ENCODE measurements at places on chromosomes 2 and 18.
A peak's percentile ranks its signal among the peaks of the same experiment; 100 is the strongest.

DNA sequence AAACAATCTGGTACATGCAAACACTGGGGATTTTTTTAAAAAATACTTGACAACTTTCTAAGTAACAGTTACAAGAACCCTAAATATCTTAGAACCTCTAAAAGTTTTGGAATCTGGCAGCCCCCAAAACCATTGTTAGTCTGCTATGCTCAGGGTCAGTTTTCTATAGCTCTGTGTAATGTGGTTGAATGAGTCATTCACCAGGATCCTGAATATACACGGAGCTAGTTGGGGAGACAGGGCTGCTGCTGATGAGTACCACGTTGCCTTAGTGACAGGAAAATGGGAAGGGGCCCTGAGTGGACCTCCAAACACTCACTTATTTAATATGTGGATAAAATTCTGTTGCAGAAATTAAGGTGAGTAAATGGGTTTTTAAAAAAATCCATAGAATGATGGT, 36.9 kb upstream of the TANC1 start:
- DNase-seq: no peak

DNA sequence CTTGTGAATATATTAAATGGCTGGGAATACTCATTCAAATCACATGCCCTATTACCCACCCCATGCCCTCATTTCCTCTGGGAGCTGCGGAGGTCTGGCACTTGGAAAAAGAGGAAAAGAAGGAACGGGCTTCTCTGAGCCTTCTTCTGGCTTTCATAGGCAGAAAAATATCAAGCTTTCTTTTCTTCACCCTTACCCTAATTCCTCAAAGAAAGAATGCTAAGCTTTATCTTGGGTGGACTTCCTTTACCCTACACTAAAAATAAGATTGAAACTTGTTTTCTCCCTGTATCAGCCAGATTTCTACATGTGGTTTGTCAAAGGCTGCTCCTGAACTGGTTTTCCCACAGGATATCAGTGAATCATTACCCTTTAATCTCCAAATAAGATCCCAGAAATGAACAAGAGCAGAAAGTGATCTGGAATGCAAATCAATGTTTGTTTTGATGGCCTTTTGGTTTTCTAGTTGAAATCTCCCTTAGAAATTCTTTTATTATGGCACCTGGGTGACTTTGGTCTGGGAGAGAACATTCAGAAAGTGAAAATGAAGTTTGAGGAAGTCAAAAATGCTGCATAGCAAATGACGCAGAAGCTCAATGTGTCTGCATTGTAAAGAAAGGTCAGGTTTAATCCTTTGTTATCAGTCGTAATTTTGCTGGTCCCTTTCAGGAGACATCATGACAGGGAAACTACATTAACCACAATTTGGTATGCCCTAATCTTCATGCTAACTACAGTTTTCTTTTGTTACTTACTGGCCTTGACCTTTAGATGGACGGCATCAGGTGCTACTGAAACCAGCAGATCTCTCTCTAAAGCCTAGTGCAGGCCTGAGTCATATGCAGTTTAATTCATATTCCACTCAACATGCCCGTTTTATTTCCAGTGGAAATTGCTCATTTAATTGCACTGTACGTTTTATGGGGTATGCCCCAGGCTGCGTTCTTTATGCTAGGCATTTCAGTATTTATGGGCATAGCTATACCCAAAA, 46.6 kb upstream of the HNRNPA3 start:
- DNase-seq: peak; percentile 50

DNA sequence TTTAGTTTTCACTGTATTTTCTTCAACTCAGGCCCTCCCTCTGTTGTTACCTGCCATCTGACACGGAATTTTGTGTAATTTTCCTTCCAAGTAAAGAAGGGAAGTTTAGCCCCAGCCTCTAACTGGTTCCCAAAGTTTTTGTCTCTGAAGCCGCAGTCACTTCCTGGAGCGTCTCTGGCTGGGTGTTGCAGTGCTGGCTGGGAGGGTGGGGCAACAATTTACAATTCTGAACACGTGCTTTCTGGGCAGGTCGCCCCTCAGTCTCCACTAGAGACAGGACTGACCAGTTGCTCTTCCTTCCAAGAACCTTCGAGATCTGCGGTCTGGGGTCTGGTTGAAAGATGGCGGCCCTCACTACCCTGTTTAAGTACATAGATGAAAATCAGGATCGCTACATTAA, 3.5 kb downstream of the CNDP2 start:
- peak; percentile 77 for DNase-seq

DNA sequence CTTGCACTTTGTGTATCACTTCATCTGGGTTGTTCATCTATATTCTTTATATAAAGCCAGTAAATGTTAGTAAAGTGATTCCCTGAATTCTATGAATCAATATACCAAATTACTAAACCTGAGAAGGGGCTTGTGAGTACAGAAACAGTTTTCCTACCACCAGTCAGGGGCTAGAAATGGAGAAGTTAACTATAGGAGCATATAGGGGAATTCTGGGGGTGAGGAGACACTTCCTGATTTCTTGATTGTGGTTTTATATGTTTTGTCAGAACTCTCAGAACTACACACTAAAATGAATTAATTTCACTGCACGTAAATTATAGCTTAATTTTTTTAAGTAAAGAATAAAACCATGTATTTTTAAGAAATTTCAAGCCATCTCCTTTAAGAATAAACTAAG, 93.7 kb downstream of the SESTD1 start:
- no peak for DNase-seq

Measured in GM20000 (cell line).